ENCODE measurements at places on chromosomes 5 and 9.

GRCh38 chr9:14327036-14327435 is 13.1 kb upstream of the NFIB start:
- DNase-seq: no peak

DNA sequence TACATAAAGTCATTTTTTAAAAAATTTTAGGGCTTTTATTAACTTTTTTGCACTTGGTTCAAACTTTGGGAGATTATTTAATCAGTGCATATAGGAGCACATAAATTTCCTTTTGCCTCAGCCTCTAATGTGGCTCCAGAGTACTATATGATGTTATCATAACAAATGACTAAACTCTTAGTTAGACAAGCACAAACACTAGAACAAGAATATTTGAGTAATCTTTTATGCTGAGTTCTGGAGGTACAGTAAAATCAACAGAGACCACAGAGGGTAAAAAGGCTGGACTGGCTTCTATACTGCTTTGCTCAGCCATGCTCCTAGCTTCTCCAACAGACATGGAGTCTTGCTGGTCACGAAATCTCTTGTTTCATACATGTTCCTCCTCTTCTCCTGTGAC is 52.5 kb upstream of the SGCD start:
- no peak for DNase-seq

GRCh38 chr5:52985306-52985705 is 3.8 kb upstream of the ITGA2 start:
- no peak for DNase-seq

GRCh38 chr9:19176856-19177255 is 49.6 kb upstream of the PLIN2 start:
- no peak for DNase-seq

DNA sequence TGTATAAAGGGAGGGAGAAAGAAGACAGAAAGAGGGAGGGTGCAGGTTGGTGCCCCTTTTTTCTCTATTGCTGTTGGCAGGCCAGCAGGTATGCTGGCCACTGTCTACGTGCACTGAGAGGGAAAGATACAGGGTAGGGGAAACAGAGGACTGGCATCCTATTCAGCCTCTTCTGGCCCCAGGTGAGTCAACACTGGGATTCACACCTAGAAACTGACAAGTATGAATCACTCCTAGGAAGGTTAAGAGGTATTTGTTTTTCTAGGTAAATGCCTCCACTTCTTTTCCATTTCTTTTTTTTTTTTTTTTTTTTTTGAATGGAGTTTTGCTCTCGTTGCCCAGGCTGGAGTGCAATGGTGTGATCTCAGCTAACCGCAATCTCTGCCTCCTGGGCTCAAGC is 2.8 kb upstream of the UBAP1 start:
- no peak for DNase-seq

DNA sequence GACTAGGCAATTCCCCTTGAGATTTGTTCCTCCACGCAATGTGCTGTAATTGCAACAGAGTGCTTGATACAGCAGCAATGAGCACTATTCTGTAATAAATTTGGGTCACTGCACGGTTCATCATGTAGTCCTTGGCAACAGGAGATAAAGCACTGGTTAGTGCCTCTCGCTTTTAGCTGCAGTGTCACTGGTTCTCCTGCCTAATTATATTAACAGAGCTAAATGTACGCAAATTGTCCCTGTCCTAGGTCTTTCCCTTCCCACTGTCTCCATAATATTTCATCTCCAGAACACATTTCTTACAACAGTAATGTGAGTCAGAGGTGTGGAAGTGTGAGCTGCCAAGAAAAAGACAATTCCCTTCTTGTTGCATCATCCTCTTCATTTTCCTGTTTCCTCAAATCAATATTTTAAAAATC is 553.1 kb downstream of the ZNF608 start:
- no peak for DNase-seq

DNA sequence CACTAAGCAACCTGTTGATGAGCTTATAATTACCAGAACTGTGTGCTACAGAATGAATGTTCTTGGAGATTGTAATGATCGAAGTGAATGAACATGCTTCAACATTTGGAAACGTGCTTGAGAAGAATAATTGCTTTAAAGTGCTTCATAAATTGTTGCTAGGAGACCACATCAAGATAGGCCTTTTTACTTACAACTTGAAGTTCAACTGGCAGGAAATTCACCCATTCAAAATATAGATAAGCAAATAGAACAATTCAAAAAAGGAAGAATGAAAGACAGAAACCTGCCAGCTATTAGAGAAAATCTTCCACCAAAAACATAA is 38.0 kb upstream of the SLC44A1 start:
- DNase-seq: no peak

DNA sequence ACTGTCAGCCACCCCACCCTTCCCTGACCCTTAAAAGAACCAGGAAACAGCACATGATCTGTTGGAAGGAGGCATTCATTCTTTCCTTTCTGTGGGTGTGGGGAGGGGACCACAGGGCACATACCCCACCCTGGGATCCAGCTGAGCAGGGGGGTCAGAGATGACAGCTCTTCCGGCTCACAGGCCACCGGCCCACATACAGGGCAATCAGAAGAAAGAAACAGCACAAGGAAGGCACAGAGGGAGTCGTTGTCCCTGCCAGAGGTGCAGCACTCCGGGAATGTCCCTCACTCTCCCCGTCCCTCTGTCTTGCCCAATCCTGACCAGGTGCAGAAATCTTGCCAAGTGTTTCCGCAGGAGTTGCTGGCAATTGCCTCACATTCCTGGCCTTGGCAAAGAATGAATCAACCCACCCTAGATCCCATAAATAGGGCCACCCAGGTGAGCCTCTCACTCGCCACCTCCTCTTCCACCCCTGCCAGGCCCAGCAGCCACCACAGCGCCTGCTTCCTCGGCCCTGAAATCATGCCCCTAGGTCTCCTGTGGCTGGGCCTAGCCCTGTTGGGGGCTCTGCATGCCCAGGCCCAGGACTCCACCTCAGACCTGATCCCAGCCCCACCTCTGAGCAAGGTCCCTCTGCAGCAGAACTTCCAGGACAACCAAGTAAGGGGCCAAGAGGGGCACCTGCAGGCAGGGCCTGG is at the start of gene LCN2:
LCN2 (plus strand) TSS at position 453 of the 701 bp plus-strand sequence; CDS start at position 526, 73 bp downstream.
- no peak for DNase-seq

- DNase-seq: no peak
Measured at GRCh38 chr5:109453251-109453650, 43.5 kb upstream of the PJA2 start.

DNA sequence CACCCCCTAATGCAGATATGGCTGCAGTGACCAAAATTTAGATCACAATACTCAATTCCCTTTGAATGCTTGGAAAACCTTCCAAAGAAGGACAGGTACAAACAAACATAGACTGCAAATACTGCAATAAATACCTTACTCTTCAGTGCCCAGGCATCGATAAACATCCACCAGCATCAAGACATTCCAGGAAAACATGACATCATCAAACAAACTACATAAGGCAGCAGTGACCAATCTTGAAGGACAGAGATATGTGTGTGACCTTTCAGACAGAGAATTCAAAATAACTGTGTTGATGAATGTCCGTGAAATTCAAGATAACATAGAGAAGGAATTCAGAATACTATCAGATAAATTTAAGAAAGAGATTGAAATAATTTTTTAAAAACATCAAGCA is 488.6 kb downstream of the TLR4 start:
- DNase-seq: no peak

- no peak for DNase-seq
Measured at GRCh38 chr9:68964102-68964541, 49.8 kb downstream of the PRKACG start.

DNA sequence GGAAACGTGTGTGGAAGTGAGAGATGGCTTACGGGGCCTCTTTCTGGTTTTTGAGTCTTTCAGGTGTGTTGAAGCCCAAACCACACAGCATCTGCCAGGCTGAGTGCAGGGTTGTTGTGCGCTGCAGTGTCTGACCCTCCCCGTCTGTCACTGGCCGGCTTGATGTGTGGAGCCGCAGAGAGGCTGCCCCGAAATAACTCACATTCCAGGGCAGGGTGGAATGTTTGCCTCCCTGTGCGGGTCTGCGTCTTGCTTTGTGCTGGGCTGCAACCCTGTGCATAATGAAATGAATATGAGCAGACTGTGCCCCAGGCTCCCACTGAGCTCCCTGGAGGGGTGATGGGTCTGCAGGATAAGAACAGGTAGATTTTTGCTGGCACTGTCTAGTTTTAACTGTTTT is 9.9 kb upstream of the PLEKHG4B start:
- no peak for DNase-seq

DNA sequence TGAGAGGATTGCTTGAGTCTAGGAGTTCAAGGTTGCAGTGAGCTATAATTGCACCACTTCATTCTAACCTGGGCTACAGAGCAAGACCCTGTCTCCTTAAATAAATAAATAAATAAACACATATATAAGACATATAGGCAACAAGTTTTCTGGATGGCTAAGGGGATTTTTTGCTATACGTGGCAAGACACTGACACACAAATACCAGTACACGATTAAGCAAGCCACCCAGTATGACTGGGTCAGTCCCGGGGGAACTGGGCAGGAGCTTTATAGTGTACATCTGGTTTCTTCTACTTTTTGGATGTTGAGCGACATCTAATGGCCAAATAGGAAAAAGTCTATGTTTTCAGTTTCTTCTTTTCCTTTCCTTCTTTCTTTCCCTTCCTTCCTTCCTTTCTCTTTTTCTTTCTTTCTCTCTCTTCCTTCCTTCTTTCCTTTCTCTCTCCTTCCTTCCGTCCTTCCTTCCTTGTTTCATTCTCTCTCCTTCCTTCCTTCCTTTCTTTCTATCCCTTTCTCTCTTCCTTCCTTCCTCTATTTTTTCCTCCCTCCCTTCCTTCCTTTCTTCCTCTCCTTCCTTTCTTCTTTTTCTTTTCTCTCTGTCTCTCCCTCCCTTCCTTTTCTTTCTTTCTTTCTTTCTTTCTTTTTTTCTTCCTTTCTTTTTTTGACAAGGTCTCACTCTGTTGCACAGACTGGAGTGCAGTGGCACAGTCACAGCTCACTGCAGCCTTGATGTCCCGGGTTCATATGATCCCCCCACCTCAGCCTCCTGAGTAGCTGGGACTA is 47.0 kb upstream of the PLIN2 start:
- peak; percentile 29 for DNase-seq

DNA sequence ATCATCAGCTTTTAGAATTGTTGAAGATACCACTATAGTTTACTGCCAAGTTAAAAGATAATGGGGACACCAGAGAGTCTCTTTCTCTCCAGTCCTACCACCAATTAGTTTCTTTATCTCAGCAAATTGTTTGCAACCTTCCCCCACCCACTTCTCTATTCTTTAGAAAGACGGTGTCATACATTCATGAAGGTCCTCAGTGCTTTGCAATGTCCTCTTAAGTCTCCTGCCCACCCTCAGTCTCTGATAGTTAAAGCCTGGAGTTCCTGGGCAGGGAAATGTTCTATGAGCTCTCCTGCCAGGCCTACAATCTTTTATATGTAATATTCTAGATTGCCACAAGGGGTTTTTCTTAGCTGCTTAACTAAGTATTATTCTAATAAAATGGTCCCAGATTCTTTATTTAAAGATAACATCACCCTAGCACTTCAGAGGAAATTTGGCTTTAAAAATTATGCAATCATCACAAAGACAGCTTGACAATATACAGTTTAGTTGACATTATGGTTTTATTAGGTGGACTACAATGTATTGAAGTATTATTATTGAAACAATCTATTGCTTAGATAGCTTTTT is 509.2 kb downstream of the CSNK1G3 start:
- DNase-seq: no peak

GRCh38 chr5:44770780-44771717 is 37.7 kb upstream of the MRPS30 start:
- DNase-seq: no peak

DNA sequence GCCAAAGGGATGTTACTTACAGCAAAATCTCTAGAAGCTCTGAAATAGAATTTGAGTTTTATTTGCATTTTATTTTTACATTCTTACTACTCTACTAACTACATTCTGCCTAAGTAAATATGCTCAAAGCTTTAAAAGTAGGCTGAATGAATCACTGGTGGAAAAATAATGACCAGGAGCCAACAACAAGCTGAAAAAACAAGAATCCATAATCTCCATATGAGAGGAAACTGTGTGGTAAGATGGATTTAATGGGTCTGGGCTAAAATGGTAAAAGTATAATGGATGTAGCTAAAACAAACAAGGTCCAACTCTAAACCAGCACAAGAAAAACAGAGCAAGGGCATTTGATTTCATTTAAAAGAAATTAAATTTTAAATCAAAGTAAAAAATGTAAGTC is 525.8 kb upstream of the FTMT start:
- no peak for DNase-seq

- DNase-seq: no peak
Measured at GRCh38 chr9:91420501-91421127, 3.0 kb downstream of the NFIL3 start.

- no peak for DNase-seq
Measured at GRCh38 chr9:36891341-36891811, 142.7 kb downstream of the PAX5 start.

- no peak for DNase-seq
Measured at GRCh38 chr5:177361418-177362291, 3.9 kb downstream of the RGS14 start.

- no peak for DNase-seq
Measured at GRCh38 chr9:82512728-82513127, 524.2 kb downstream of the SPATA31D1 start.

- no peak for DNase-seq
Measured at GRCh38 chr5:93577854-93578812, 2.9 kb downstream of the NR2F1-AS1 start.

DNA sequence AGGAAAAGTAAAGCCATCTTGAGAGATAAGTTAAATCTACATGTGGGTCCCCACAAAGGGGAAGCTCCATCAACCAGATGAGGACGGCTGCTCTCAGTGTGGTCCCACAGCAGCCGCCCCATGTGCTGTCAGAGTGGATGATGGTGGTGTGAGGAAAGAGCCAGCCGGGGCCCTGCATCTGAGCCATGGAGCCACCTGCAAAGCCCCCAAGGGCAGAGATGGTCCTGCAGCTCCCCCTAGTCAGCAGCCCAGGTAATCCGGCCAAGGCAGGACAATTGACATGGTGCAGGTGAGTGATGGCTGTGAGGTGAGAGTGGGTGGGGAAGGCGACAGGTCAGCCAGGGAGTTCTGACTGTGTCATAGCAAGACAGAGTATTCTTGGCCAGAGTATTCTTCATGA is 458.8 kb downstream of the ICE1 start:
- no peak for DNase-seq

DNA sequence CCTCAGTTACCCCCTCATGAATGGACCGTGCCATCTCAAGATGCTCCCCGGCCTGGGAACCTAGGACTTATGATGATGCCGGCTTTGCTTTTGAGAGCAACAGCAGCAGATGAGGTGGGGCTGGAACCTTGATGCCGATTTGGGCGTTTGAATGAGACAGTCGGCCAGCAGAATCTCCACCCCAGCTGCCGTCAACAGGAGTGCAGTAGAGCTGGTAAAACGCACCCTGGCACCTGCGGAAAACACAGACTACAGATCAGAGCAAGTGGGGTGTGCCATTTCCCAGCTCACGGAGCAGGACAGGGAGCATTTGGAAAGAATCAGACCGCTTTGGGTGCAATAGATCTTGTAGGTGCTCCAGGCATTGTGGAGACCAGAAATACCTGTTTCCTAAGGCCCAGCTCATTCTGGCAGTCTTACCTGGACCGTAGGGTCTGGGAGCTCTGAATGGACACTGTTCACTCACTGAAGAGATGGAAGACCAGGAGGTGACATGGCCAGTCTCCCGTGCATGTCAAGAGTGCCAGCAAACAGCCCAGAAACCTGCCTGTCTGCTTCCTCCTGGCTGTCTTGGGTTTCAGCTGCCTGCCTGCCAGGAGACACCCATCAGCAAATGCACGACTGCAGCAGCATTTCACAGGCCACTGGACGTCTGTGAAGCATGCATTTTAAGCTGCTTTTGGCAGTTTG is 317.7 kb upstream of the IRX4 start:
- DNase-seq: no peak
